ENCODE measurements at places on chromosomes 5 and 9.

DNA sequence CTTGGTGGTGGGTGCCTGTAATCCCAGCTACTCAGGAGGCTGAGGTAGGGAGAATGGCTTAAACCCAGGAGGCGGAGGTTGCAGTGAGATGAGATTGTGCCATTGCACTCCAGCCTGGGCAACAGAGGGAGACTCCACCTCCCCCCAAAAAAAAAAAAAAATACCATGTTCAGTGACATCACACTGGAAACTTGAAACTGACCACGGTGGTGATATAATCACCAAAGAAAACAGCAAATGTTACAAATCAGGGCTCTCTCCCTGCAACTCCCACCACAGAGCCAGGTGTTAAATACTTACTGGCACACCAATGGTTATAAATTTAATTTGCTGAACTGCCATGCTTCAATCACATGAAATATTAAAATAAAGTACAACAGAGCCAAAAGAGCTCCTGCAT, 81.4 kb downstream of the ZNF608 start:
- DNase-seq = no peak

DNA sequence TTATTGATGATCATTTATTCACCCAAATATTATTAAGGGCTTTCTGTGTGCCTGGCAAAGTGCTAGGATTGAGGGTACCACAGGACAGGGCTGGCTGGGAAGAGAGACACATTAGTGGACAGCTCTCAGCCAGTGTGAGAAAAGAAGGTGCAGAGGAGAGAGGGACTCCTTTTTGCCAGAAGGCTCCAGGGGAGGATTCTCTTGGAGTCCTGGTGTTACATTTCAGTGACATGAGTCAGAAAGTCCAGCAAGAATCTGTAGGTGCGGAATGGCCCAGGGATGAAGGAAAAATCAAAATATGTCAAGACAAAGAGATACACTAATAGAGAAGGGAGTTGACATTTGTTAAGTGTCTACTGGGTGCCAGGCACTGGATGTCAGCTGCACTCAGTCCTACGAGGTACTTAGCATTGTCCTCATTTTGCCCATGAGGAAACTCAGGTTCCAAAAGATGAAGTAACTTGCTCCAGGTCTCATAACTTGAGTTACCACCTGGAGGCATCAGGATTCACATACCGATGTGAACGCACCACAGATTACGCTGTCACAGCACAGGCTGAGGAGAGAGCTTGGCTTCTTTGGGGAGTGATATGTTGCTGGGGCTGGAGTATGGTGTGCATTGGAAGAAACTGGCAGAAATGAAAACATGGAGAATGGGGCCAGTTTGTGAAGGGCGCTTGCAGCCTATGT, 60.5 kb downstream of the RASGRF2 start:
- no peak for DNase-seq

DNA sequence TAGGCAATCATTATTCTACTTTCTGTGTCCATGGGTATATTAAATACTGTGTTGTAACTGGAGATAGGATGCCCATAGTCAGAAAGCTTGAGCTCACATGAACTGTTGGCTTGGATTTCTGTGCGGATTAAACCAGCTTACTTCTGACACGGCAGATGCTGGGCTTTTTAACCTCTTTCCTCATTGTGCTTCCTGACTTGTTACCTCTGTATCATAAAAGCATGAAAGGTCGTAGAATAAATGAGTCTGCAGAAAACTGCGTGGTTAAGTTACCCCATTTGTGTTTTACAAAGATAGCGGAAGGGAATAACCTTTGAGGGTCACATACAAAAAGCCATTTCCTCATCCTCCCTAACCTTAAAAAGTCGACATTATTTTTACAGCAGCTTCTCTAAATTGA, 199.5 kb upstream of the DMRT1 start:
- DNase-seq = no peak

GRCh38 chr9:136180586-136180985, 24.3 kb downstream of the LHX3 start:
- DNase-seq = no peak

DNA sequence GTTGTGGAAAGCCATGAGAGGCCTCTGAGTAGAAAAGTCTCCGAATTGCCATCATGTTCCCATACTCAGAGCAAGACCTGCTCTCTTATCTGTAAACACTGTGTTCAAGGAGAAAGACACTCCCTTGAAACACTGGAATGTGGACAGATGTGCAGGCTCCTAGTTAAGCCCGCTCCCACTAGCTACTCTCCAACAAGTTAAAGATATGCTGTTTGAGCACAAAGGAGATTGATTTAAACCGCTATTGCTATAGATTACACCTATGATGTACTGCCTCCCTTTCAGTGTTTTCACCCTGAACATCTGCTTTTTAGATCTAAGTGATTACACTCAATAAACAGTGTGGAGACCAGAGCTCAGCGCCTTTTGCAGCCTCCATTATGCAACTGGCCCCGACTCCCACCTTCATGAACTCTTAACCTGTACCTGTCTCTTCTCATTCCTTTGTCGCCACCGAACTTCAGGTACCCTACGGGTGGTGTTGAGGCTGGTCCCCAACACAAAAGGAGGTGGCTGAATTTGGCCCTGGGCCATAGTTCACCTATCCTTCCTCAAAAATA, 47.5 kb downstream of the TMEM245 start:
- DNase-seq = no peak

GRCh38 chr5:52598968-52599367, 188.7 kb upstream of the ITGA1 start:
- no peak for DNase-seq

- DNase-seq = no peak
These were observed 258.5 kb downstream of the GABRB2 start for GRCh38 chr5:161288071-161288470.

- no peak for DNase-seq
These were observed 26.3 kb downstream of the STC2 start for GRCh38 chr5:173301695-173302545.

GRCh38 chr9:17082343-17083064, 52.3 kb upstream of the CNTLN start:
- DNase-seq = peak; percentile 12

DNA sequence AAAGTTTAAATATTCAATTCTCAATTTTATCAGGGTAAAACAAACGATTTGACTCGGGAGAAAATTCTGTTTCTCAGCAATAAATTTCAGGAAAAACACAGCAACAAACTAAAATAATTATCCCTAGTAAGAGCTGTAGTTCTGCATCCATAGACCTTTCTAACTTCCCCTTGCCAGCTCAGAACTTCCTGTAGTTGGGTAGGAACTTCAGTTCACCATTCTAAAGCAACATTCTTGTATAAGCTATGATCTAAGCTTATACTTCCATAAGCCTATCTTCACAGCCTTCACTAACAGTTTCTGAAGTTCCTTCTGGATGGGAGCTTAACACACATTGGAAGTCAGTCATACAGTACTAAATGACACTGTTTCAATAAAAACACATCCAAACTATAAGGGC, 96.6 kb downstream of the UBAP2 start:
- DNase-seq = no peak

DNA sequence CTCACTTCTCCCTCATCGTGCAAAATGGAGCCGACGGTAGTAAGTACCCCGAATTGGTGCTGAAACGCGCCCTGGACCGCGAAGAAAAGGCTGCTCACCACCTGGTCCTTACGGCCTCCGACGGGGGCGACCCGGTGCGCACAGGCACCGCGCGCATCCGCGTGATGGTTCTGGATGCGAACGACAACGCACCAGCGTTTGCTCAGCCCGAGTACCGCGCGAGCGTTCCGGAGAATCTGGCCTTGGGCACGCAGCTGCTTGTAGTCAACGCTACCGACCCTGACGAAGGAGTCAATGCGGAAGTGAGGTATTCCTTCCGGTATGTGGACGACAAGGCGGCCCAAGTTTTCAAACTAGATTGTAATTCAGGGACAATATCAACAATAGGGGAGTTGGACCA, 979 bp downstream of the PCDHGA12 start:
- DNase-seq = no peak

DNA sequence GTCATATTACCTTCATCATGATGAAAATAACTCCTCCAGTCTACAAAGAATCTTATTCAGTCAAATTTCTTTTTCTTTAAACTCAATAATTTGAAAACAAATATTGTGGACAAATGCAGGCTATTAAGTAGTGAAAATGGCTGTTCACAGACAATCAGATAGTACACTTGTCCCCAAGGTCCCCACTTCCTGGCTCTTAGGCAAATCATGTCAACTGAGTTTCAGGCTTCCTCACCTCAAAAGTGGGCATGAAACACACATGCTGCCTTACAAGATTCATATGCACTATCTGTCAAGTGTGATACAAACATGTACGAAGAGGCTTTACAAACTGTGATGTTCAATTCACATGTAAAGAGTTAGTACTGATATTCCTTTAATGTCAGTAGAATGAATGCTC, 385.2 kb upstream of the SEMA6A start:
- no peak for DNase-seq

GRCh38 chr5:154214371-154215106, 24.0 kb downstream of the GALNT10 start:
- peak; percentile 55 for DNase-seq

DNA sequence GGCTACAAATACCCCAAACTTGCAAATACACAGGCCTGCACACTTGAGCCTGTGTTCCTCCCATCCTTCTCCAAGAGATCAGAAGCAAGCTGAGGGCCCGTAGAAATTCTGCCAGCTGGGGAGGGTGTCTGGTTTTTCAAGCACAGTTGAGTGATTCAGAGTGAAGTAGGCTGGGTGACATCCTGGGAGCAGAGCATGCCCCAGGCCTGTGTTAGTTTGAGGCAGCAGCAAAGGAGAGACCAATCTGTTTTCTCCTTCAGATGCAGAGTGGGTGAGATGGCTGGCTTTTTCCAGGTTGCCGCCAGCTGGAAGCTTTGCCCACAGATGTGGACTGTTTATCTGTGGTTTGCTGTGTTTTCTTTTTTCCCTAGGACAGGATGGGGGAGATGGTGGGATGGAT, 63.1 kb downstream of the RCL1 start:
- DNase-seq = peak; percentile 36
